HAP-1 (cell line): ENCODE measurements at places on chromosomes 1 and 21.

- DNase-seq: no peak
Measured at GRCh38 chr1:164601399-164602100, 42.6 kb downstream of the PBX1 start.

DNA sequence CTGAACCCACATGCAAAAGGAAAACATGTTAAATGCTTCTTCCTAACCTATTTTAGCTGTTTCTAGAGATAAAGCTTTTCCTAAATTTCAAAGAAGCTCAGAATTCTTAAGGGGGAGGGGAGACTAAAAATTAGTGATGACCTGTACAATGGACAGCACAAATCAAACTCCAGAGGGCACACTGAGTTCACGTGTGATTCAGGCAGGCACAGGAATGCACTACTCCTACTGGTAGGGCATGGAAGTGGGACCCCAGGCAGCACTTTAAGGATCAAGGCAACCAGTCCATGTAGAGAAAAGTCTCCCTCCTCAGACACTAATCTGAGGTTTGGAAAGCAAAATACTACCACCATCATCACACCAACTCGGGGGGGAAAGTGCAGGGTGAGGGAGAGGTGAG is 31.3 kb upstream of the CLCA4 start:
- peak; percentile 52 for DNase-seq

DNA sequence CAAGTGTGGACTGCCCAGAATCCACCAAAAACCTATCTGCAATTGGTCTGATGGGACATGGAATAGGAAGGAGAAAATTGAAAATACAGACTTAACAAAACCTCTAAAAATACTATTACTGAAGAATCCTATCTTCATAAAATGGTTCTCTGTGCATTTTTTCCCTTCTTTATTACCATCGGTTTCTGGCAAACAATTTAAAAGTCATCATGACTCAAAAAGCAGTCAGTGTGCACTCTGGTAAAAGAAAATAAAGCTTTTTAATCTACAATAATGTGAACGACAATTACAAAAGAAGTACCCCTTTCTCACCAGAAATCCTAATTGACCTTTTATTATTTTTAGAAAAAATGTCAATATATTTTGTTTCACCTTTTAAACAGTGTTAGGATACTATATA is 186.3 kb downstream of the TPR start:
- no peak for DNase-seq

- no peak for DNase-seq
Measured at GRCh38 chr1:241240069-241240468, 116.9 kb downstream of the RGS7 start.

DNA sequence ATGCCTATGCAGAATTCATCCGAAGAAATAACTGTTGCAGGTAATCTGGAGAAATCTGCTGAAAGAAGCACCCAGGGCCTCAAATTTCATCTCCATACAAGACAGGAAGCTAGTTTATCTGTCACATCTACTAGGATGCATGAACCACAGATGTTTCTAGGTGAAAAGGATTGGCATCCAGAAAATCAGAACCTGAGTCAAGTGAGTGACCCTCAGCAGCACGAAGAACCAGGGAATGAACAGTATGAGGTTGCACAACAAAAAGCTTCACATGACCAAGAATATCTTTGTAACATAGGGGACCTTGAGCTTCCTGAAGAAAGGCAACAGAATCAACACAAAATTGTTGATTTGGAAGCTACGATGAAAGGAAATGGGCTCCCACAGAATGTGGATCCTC is 24.0 kb upstream of the PLEKHM2 start:
- DNase-seq: no peak

GRCh38 chr21:17900281-17900989 is 81.3 kb upstream of the C21orf91 start:
- peak; percentile 40 for DNase-seq

GRCh38 chr1:61981870-61982660 is 212.6 kb upstream of the L1TD1 start:
- no peak for DNase-seq

GRCh38 chr21:42343101-42343500 is 7.7 kb downstream of the TFF2 start:
- no peak for DNase-seq

DNA sequence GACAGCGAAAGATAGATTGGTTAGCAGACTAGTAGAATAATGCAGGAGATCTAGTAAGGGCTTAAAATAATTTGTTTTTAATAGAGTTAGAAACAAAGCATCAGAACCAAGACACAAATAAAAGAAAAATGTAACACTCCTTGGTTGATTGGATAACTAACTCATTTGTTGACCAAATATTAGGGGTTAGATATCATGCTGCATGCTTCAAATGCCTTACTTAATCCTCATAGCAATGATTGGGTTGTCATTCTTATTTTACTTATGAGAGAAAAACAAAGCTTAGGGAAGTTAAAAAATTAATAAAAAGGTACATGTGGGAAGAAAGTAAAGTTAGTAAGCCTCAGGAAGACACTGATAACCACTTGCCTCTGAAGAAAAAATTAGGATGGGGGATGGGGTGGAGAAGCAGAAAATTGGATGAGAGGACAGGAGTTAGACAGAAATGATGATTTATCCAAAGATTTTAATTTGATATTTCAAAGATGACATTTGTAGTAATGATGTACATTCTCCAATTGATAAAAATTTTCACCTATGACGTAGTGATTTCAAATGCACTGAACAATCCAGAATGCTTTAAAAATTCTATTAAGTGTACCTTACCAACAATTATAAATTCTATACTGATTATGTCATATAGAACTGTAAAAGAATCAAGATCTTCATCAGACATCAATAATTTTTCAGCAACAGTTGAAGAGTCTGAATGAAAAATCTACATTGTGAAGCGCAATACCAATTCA is 374.7 kb downstream of the COL11A1 start:
- DNase-seq: no peak

GRCh38 chr1:10940838-10941237 is 71.6 kb upstream of the TARDBP start:
- DNase-seq: no peak

DNA sequence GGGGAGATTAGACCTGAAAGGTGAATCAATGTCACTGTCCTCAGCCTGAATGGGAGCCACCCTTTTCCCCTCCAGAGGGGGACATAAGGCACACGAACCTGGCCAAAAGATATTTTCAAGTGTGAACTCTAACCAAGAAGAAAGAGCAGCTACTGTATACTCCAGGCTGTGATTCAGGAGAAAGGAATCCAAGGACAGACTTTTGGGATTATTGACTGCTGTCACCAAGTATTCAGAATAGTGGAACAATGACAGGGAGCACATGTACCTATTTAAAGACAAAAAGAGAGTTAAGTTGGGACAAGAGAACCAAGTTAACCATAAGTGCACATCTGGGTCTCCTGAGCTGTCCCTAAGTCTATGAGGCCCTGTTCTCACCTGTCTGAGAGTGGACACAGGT is 2.4 kb downstream of the ICMT start:
- DNase-seq: no peak

DNA sequence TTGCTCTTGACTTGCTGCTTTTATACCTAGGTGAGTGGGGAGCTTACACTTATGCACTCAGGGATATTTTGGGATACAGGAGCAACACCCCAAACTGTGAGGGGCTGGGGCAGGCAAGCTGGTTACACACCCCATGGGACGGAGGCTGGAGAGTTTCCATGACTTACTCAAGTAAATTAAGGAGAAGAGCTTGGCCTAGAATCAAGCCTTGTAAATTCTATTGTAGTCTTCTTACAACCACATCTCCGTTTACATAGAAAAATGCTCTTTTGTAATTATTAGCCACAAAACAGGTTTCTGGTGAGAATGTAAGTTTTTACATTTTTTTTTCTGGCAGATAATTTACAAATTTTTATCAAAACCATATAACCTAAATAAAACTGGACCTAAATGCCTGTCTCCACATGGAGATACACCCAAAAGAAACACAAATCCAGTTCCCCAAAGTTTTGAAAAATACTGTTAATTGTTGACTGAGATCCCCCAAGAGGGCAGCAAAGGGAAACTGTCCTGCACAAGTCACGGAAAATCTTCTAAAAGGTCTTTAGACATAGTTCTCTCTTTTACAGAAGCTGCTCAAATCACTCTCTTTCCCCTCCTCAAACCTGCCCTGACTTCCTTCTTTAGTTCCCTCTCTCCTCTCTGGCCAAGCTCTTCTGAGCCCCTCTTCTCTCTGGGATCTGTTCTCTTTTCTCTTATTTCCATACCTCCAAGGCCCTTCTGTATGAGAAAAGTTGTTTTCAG is 134.0 kb downstream of the HIVEP3 start:
- no peak for DNase-seq

DNA sequence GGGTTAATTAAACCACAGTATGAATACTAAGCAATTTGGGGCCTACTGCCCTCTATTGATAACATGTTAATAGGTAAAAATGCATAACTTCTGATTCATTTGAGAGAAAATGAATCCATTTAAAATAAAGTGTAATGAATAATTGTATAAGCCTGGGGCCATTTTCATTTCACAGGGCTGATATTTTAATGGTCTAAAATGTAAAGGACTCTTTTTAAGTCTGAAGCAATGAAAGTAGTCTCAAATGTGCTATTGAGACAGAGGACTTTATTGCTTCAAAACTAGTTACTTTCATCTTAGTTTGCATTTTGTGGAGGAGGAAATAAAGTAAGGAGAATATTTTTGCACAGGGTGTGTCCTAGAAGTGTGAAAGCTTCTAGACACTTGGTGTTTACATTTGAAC is 155.4 kb downstream of the TLR5 start:
- no peak for DNase-seq

- DNase-seq: no peak
Measured at GRCh38 chr1:34360574-34360973, 183.9 kb downstream of the C1orf94 start.

DNA sequence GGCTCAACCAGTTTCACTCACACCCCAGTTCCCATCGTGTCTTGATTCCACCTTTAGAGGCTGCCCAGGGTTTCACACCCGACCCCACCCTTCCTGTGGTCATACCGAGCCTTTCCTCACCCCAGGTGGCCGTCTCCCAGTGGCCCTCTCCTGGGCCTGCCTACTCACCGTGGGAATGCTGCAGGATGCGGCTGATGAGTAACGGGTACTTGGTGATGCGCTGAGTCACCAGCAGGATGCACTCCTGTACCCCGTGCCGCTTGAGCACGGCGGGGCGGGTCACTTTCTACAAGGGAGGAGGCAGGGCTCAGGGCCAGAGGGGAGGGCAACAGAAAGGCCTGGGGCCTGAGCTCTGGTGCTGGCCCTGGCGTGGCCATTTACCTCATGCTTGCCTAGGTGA is 16.4 kb downstream of the ARHGEF2 start:
- no peak for DNase-seq

GRCh38 chr1:69494221-69494620 is 73.5 kb upstream of the LRRC7 start:
- DNase-seq: no peak

GRCh38 chr1:31441970-31442647 is 29.1 kb downstream of the SERINC2 start:
- no peak for DNase-seq

DNA sequence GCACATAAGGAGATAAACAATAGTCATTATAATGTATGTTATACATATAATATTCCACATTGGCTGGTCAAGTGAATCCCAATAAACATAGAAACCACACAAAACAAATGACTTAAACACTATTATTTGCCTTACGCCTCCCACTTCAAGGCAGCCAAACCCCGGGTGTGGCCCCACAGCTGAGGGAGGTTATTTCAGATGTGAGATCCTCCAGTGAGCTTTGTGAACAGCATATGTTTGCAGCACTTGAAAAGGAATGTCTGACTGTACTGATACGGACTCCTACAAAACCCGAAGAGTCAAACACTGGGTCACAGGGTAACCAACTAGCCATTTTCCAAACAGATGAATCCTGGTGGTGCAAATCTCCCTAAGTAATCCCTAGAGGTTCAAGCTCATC is 27.1 kb upstream of the DISP1 start:
- no peak for DNase-seq

GRCh38 chr21:45293726-45294401 is 6.2 kb upstream of the POFUT2 start:
- no peak for DNase-seq

GRCh38 chr1:244732851-244733450 is 80.0 kb downstream of the DESI2 start:
- no peak for DNase-seq

DNA sequence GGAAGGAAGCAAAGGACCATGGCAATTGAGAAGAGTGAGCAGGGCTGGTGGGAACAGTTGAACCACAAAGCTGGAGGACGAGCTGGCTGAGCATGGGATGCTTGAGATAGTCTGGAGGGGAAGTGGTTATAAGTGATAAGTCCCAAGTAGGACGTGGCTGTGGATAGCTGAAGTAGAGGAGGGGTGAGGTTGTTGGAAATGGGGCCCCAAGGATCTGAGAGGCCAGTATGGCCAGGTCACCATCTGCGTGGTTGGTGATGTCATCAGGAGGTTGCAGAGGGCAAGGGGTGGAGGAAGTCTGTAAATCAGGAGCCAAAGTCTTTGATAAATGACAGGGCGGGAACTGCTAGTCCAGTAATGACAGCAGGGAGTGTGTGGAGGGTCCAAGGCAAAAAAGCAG is 11.0 kb upstream of the REN start:
- DNase-seq: no peak

GRCh38 chr1:234851450-234852438 is 241.8 kb upstream of the IRF2BP2 start:
- no peak for DNase-seq

DNA sequence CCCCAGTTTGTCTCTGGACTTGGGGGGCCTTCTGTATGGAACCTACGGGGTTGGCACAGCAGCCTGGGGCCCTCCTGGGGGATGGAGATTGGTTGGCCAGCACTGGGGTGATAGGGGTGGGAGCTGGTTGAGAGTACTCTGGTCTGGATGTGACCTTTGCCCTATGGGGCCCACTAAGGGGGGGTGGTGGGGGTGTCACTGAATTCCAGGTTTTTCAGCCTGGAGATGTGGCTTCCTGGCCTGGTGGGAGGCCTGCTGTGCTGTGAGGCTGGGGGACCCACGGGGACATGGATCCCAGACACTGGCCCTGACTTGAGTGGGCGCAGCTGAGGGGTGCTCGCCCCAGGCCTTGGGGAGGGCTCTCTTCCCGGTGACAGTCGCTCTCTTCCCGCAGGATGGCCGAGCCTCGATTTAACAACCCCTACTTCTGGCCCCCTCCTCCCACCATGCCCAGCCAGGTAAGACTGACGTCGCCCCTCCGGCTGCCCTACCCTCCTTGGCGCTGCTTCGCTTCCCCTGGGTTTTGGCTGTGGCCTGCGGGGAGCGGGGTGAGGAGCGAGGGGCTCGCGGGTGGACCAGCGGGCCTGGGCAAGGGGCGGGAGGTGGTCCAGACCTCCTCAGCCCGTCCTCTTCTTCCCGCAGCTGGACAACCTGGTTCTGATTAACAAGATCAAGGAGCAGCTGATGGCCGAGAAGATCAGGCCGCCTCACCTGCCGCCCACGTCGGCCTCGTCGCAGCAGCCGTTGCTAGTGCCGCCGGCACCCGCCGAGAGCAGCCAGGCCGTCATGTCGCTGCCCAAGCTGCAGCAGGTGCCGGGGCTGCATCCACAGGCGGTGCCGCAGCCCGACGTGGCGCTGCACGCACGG is 19.6 kb downstream of the ZNF362 start:
- no peak for DNase-seq

- DNase-seq: peak; percentile 18
Measured at GRCh38 chr1:213070406-213070805, 19.4 kb downstream of the RPS6KC1 start.

GRCh38 chr1:90640325-90640724 is 76.8 kb downstream of the BARHL2 start:
- DNase-seq: no peak

- no peak for DNase-seq
Measured at GRCh38 chr1:157319567-157319966, 181.4 kb upstream of the ETV3 start.
